ENCODE measurements at places on chromosomes 11 and 22.

GRCh38 chr22:48836673-48837340 is 990.9 kb downstream of the BRD1 start:
- DNase-seq = no peak

DNA sequence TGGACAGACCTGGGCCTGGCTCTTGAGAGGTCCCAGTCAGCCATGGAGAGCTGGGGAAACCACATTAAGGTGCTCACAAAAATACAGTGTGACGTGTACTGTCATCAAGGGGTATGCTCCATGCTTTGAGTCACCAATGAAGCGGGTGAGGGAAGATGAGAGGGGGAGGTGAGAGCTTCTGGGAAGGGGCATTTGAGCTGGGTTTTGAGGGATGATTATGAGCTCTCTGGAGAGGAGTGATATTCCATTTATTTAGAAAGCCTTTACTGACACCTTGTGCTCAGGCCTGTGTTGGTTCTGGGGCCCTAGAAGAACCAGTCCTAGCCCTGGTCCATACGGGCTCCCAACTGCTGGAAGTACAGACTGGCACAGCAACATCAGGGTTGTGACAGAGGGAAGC is 10.4 kb upstream of the ARHGEF17 start:
- no peak for DNase-seq

DNA sequence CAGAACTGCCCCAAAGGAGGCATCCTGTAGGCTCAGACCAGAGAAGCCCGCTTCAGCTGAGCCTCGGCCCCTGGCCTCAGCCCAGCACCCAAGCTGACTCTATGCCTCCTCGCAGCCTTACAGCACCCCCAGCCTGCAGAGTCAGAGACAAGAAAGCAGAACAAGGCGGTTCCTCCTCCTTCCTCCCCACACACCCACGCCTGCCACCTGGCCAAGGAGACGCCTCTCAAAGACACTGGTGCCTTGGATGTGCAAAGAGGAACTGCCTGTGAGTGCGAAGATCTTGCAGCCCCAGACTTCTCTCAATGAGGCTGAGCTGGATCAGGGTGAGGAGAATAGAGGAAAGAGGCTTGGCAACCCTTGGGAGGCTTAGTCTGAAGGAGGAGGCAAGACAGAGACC is 60.2 kb downstream of the PDE2A start:
- DNase-seq = peak; percentile 88

GRCh38 chr11:61532134-61533038 is 23.8 kb downstream of the LRRC10B start:
- DNase-seq = peak; percentile 24

DNA sequence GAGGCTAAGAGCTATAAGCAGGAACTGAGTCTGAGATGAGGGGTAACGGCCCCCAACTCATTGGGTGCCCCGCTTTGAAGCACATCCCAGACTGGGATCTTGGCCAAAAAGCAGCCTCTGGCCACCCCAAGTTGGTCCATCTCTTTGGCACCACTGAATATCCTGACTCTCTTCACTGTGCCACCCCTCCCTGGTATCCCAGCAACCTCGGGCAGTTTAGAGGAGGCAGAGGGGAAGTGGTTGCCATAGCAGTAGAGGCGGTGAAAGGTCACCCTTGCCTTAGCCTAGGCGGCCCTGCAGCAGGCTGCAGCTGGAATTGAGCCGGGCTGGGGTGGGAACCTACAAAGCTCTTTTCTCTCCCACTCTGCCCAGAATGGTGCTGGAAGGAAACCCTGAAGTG is 1.1 kb downstream of the PELI3 start:
- DNase-seq = peak; percentile 74

DNA sequence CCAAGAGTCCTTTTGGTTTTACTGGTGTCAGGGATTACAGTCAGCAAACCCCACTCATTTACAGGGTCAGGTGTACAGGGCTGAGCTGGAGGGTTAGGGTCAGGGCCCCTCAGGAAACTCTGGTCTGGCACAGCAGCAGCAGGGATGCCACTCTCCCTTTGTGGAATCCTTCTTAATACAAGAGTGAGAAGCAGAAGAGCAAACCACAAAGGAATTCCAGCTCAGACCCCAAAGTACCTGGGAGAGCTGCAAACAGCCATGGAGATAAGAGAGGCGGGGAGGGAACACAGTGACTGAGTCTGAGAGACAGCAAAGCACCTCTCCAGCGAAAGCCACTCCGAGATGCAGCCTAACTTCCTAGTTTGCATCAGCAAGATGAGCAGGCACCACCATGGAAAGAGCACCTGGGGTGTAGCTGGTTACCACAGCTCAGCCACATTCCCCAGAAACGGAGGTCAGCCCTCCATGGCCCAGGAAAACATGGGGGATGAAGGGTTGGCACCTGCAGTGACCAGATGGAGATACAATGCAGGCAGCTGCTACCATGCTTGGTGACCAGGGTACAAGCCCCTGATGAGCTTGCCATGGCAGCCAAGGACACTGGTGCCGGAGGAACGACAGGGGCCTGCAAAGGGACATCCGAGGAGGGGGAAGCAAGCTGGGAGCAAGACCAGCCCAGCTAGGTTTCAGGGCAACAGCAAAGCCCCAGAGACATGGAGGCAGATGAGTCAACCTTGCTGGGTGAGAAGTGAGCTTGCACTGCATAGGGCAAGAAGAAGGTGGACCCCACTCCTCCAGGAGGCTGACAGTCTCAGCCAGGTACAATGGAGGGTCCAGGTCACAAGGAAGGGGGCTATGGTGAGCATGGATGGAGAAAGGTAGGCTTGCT is 3.9 kb downstream of the BET1L start:
- no peak for DNase-seq

DNA sequence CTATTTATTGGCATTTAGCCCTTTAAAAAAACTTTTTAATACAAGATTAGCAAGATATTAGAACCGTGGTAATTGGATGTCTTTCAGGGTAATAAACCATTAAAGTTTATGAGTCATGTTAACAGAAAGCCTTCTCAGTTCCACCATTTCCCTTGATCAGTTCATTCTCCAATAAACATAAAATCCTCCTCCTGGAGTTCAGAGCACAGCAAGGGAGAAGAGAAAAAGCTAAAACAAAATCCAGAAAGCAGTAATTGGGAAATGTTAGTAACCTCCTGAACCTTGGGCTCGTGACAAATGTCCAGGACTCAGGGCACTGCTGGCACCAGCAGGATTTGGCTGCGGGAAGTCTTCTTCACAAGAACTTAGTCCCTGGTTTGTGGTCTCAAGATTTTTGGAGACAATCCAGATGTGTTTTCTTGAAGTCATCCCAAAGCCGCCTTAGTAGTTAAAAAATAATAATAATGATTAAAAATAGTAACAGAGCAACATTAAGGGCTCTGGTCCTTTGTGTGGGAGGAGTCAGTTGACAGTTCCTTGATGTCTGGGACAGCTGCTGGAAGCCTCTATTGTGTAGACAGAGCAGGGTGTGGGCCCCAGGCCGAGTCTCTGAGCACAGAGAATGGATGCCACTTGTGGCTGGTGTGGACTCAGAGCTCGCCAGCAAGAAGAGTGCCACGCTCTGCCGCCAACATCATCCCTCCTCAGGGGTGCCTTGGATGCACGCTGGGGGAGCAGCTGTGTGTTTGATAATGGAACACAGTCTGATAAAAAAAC is 43.4 kb upstream of the PITPNB start:
- no peak for DNase-seq

- no peak for DNase-seq
Measured at GRCh38 chr11:58152781-58153180, 27.5 kb upstream of the OR9I1 start.

- DNase-seq = no peak
Measured at GRCh38 chr11:111093061-111093460, 152.5 kb upstream of the POU2AF2 start.

All from CD14-positive monocyte (primary cell).